Adrenal gland (tissue), 19 donors: ENCODE measurements at places on chromosomes 1 and 21.

GRCh38 chr1:213714645-213715044 is 273.1 kb upstream of the PROX1 start:
- DNase-seq = no peak
- no peaks in the 10 kb centered on the region for H3K27me3 ChIP-seq
- H3K4me1 ChIP-seq = no peaks in the 10 kb centered on the region
- H3K4me3 ChIP-seq = no peak overlapping the region

DNA sequence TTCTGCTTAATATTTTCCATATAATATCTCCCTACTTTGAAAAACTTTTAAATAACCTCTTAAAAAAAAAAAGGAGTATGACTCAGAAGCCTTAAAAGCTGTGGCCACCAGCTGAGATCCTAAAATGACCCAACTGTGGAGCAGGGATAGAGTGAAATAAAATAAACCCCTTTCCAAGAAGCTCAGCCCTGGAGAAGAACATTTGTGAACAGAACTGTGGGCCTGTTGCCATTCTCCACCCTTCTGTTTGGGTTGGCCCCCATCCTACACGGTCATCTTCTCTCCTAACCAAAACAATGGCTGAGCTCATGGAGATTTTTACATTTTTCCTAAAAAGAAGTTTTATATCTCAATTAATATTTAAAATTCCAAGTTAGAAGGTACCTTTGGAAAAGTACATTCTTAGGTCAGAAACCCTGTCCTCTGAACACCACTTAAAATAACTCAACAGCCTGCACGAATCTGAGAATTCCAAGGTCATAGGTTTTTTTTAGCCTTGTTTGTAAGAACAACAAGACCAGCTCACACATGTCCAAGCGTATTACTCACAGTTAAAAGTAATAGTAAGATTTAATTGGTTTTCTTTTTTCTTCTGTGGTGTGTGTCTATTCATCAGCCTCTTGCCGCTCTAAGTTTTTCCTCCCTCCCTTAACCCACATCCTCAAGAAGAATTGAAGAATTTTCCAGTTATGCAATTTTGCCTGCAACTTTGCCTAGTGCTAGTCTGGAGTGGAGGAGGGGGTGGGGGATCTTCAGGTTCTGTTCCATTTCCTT is 107.7 kb upstream of the ERRFI1 start:
- H3K36me3 ChIP-seq = no peaks in the 10 kb centered on the region
- H3K27me3 ChIP-seq = no peaks in the 10 kb centered on the region
- DNase-seq = peak; percentile 62
- H3K4me1 ChIP-seq = peaks cover 41% of the 10 kb centered on the region
- H3K4me3 ChIP-seq = no peak overlapping the region
- H3K27ac ChIP-seq = peak overlapping the region; percentile 71

- H3K36me3 ChIP-seq = no peaks in the 10 kb centered on the region
- no peak overlapping the region for H3K27ac ChIP-seq
- H3K4me1 ChIP-seq = no peaks in the 10 kb centered on the region
- no peak overlapping the region for H3K4me3 ChIP-seq
- DNase-seq = no peak
These were observed 58.5 kb upstream of the LRRC53 start for GRCh38 chr1:74570797-74571492.

DNA sequence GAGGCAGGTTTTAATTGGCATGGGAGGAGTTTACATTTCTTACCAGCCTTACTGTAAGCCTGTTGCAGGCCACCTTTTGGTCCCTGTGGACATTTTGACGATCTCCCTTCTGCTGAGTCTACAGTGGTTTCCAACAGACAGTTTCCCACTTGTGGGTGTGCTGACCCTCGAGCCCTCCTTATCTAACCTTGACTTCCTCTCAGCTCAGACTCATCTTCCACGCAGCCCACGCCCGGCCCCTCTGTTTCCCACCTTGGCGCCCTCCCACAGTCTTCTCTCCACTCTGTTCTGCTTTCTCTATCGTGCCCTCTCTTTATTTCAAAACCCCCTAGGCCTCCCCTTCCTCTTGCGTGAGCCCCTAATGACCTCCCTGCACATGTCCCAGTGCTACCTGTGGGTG is 6.1 kb upstream of the ARL8A start:
- H3K4me3 ChIP-seq = no peak overlapping the region
- no peaks in the 10 kb centered on the region for H3K36me3 ChIP-seq
- H3K27ac ChIP-seq = no peak overlapping the region
- DNase-seq = no peak
- no peaks in the 10 kb centered on the region for H3K4me1 ChIP-seq

DNA sequence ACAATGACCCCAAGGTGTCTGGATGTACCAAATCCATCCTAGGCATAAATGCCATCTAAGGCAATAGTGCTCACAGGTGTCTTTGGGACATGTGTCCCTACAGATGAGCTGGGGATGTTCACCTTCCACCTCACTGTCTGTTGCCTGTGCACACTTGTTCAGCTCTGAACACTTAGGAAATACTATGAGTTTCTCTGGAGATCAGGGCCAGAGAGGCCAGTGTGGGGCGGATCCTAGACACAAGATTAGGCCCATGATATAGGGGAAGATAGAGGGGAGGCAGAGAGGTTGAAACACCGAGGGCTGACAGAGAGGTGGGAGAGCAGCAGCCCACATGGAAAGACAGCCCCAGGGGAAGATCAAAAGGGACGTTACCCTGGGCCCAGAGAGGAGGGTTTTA is 25.6 kb downstream of the C1orf116 start:
- no peaks in the 10 kb centered on the region for H3K36me3 ChIP-seq
- no peak for DNase-seq
- peak overlapping the region; percentile 14 for H3K27ac ChIP-seq

- no peak overlapping the region for H3K4me3 ChIP-seq
- no peaks in the 10 kb centered on the region for H3K27me3 ChIP-seq
- no peaks in the 10 kb centered on the region for H3K36me3 ChIP-seq
These were observed 33.2 kb downstream of the KCND3 start for GRCh38 chr1:111956155-111956771.

- H3K36me3 ChIP-seq = no peaks in the 10 kb centered on the region
- H3K27me3 ChIP-seq = no peaks in the 10 kb centered on the region
- H3K4me1 ChIP-seq = peaks cover 19% of the 10 kb centered on the region
These were observed 52.8 kb upstream of the RPL11 start for GRCh38 chr1:23638786-23639241.

DNA sequence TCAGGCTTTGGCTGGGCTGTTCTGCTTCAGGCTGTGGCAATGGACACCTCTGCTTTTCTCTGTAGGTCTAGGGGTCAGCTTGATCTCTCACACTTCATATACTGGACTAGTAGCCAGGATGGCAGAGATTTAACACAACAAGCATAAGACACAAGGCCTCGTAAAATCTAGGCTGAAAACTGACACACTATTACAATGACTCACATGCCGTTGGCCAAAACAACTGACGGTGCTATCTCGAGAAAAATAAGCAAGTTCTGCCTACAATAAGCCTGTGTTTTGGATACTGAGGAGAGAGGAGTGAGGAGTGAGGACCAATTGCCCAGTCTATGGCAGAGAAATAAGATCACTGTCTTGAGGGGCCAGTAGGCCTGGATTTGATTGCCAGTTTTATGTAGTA is 840.7 kb upstream of the ADAMTS5 start:
- H3K27me3 ChIP-seq = no peaks in the 10 kb centered on the region
- H3K27ac ChIP-seq = no peak overlapping the region
- no peak for DNase-seq
- H3K4me1 ChIP-seq = no peaks in the 10 kb centered on the region
- H3K4me3 ChIP-seq = no peak overlapping the region
- H3K36me3 ChIP-seq = no peaks in the 10 kb centered on the region

- no peaks in the 10 kb centered on the region for H3K36me3 ChIP-seq
- H3K27me3 ChIP-seq = no peaks in the 10 kb centered on the region
- DNase-seq = no peak
- no peak overlapping the region for H3K4me3 ChIP-seq
These were observed 267.0 kb downstream of the KCTD3 start for GRCh38 chr1:215833941-215834729.

- H3K27ac ChIP-seq = peak overlapping the region; percentile 81
- no peaks in the 10 kb centered on the region for H3K27me3 ChIP-seq
- no peak for DNase-seq
- peaks cover 22% of the 10 kb centered on the region for H3K4me1 ChIP-seq
These were observed 20.7 kb upstream of the S100A2 start for GRCh38 chr1:153586347-153586746.

DNA sequence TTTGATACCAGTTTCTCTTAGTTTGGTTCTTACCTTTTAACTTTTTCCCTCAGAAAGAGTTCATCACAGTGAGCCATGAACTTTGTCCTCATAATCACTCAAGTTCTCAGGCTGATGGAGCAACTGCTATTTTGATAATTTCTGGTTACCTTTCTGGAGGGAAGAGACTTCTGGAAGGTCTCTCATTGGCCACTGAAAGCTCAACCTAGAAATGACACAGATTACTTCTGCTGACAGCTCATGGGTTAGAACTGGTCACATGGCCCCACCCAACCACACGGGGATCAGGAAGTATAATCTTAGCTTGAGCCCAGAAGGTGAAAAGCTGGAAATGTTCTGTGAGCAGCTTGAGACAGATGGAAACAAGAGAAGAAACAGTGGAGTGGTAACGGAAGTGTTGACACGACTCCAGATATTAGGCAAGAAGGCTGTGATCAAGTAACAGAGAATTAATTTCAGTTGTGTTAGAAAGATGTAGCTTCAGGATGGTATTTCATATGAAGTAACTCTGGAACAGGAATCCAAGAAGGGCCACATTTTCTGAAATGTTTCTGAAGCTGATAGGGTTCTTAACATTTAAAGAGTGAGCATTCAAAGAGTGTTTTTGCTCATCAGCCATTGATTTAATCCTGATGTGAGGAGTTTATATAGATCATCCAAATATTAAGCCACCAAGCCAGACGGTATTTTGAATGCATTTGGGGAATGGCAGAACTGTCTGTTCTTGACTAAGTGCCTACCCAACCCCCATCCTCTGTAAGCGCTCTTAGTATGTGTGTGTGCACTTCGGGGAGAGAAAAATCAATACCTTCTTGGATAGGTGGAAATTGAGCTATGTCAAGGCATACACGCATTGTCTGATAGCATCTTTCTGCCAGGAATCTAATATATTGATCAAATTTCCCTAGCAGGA is 21.9 kb upstream of the XPR1 start:
- H3K27ac ChIP-seq = peak overlapping the region; percentile 82
- H3K4me1 ChIP-seq = peaks cover 25% of the 10 kb centered on the region
- H3K36me3 ChIP-seq = no peaks in the 10 kb centered on the region
- no peak for DNase-seq

- H3K27me3 ChIP-seq = no peaks in the 10 kb centered on the region
- peaks cover 4% of the 10 kb centered on the region for H3K4me1 ChIP-seq
- no peak for DNase-seq
- H3K4me3 ChIP-seq = no peak overlapping the region
- H3K36me3 ChIP-seq = no peaks in the 10 kb centered on the region
These were observed 541 bp upstream of the CD58 start for GRCh38 chr1:116571215-116571919.

- no peak overlapping the region for H3K27ac ChIP-seq
- H3K36me3 ChIP-seq = no peaks in the 10 kb centered on the region
- no peaks in the 10 kb centered on the region for H3K27me3 ChIP-seq
- no peak overlapping the region for H3K4me3 ChIP-seq
- DNase-seq = no peak
These were observed 423.4 kb upstream of the CHRM3 start for GRCh38 chr1:238962941-238963340.

- H3K4me3 ChIP-seq = no peak overlapping the region
- DNase-seq = no peak
- no peak overlapping the region for H3K27ac ChIP-seq
- peaks cover 6% of the 10 kb centered on the region for H3K4me1 ChIP-seq
These were observed 1266.0 kb upstream of the ADGRL2 start for GRCh38 chr1:80534606-80535360.

DNA sequence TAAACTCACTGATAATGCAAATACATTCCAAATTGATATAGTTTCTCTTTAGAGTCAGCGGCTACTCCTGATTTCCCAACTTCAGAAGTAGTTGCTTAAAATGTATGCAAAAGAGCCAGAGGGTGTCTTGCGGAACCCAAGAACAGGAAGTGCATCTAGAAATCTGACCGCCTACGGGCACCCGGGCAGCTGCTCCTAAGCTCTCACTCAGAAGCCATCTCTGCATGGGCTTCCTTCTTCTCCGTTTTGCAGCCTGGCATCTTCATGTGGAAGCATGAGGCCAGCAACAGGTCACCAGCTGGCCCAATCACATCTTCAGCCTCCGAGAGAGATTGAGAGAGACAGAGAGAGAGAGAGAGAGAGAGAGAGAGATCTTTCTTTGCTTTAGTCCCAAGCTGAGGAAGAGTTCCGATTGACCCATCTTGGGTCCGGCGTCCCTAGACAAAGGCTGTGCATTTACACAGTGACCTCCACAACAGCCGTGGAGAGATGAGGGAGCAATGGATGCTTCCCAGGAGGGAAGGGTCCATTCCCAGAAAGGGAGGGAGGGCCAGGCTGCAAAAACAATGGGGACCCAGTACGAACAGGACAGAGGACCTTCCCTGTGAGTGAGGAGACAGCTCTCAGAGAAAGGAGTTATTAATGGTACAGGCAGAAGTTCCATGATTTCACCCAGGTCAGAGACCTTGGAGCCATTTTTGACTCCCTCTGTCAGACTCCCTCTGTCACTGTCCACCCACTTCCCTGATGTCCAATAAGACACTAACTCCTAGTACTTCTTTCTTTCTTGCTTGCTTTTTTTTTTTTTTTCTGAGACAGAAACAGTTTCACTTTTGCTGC is 28.2 kb upstream of the SLC30A1 start:
- H3K27me3 ChIP-seq = no peaks in the 10 kb centered on the region
- H3K4me3 ChIP-seq = no peak overlapping the region
- H3K36me3 ChIP-seq = no peaks in the 10 kb centered on the region
- no peak for DNase-seq
- peaks cover 20% of the 10 kb centered on the region for H3K4me1 ChIP-seq
- H3K27ac ChIP-seq = no peak overlapping the region

- DNase-seq = no peak
- no peak overlapping the region for H3K4me3 ChIP-seq
- no peaks in the 10 kb centered on the region for H3K36me3 ChIP-seq
- no peaks in the 10 kb centered on the region for H3K4me1 ChIP-seq
These were observed 56.2 kb upstream of the FAM3B start for GRCh38 chr21:41260428-41260827.
